Stimulated activated CD4-positive, alpha-beta T cell treated with anti-CD3 and anti-CD28 coated beads, TNF-alpha, amount 100 ng/mL, for 24 hours (primary cell): ENCODE measurements at places on chromosomes 5 and 9.

GRCh38 chr5:119274767-119275130 is 81.1 kb upstream of the TNFAIP8 start:
- DNase-seq = no peak

DNA sequence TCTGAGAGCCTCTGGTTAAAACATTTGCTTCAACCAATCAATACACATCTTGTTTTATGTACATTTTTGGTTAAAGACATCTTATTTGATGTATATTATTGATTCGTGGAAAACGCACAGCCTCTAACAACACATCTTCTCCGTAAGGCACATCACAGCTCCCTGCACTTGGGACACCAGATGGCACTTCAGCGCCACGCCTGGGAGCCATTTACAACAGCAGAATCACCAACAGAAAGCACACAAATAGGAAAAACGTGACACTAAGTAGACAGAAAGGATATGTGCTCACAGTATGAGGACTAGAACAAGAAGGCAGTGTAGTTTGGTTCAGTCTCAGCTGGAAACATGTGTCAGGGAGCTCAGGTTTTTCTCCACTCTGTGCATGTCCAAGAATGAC is 199.7 kb downstream of the ROR2 start:
- DNase-seq = no peak

- DNase-seq = no peak
These were observed 65.6 kb downstream of the POU5F2 start for GRCh38 chr5:93675460-93676450.

GRCh38 chr5:1390861-1391600 is 46.1 kb upstream of the CLPTM1L start:
- no peak for DNase-seq

- DNase-seq = no peak
These were observed 224.1 kb upstream of the ISL1 start for GRCh38 chr5:51159164-51159563.

GRCh38 chr5:74261866-74262265 is 378.7 kb downstream of the ENC1 start:
- DNase-seq = no peak

- DNase-seq = no peak
These were observed 20.1 kb downstream of the CDK20 start for GRCh38 chr9:87954230-87954629.

GRCh38 chr9:132474253-132474652 is 64.2 kb downstream of the CFAP77 start:
- DNase-seq = no peak

DNA sequence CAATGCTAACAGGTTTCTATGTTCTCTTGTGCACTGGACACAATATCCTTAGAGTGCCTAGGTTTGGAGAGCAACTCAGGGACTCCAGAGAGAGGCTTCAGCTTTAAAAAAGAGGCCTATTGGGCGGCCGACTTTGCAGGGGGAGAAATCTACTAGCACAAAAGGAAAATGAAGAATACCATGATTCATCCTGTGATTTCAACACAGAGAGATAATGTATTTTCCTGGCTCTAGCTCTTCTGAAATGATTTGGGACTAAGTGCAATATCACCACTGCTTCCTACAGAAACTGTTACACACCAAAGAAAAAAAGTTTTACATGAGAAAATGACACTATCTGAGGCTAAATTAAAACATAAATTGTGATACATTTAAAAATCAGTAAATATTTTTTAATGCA is 146.1 kb upstream of the TSLP start:
- no peak for DNase-seq
